ENCODE measurements at places on chromosomes 4 and X. TPM values are rescaled to one million over a fixed set of nuclear protein-coding genes. Genes with fewer than 3 reads are reported as not detected.

Gene ZNF630
- total RNA-seq = 0.78 TPM

Gene CHST7
- 25.2 TPM for total RNA-seq

Gene GLRA2
- total RNA-seq = not detected

Gene CDS1
- 0.56 TPM for total RNA-seq

Gene FGFBP1
- total RNA-seq = 0.65 TPM

Gene LRP2BP
- total RNA-seq = 1.6 TPM

Gene MMRN1
- 0.24 TPM for total RNA-seq

Gene PRKG2
- total RNA-seq = 22.0 TPM

Gene NPY1R
- total RNA-seq = not detected
